ENCODE measurements at places on chromosomes 5 and 9.

DNA sequence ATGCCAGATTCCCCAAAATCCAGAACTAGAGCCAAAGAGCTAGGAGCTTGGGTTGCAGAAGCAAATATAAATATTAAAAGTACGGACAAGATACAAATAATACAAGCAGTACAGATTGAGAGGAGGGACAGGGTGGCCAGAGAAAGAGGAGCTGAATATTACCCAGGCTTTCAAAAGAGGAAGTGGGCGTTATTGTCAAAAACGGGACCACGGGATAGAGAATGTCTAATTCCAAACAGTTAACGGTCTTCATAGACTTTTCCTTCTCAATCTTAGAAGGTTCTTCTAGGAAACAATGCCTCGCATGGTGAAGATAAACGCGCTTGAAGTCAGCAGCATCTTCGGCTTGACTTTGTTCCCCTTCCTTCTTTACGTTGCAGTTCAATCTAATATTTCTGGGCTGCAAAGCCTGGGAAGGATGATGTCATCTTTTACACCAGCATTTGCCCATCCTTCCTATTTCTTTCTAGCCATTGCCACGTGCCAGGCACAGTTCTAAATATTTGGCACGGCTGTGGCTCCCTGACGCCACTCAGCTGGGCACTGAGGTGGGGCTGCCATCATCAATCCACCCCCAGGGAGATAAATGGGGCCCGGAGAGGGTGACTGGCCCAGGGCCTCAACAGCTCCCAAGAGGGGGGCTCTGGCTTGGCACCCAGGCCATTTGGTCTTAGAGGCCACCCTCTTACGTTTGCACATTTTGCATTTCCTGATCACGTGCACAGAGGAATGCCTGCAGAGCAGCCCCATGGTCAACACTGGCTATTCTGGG lies 16.3 kb upstream of the OLFM1 start:
- no peak for DNase-seq

DNA sequence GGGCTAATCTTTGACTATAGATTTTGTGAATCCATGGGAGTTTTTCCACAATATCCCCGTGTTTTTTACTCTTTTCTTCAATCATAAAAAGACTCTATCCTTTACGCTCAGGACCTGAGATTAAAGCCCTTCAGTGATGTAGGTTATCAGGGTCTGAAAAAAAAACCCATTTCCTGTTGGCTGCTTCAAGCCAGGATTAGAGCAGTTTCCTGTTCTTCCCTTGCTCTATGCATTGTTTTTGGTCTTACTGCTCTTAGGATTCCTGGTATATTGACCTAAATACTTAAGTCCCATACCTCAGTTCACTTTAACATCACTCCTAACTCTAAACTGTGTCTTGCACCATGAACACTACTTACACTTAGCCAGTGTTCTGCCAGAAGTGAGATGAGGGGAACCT lies 319.3 kb upstream of the CHD1 start:
- DNase-seq: no peak

GRCh38 chr9:18448101-18448500 lies 25.9 kb upstream of the ADAMTSL1 start:
- DNase-seq: no peak

DNA sequence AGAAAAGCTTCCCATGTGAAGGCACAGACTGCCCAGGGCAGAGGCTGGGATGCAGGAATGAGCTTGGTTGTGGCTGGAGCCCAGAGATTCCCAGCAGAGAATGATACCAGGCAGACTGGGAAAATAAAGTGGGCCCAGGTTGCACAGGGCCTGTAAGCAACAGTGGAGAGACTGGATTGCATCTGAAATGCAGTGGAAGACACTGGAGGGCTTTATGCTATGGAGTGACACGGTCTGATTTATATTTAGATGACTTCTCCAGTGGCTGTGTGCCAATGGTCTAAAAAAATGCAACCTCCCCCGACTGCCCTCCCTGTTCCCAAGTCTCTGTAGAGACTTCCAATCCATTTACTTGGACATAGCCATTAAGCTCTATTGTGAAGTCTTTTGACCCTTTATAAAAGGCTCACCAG lies 951.1 kb upstream of the DMAC1 start:
- no peak for DNase-seq

- no peak for DNase-seq
These were observed 28.0 kb upstream of the NFIL3 start for GRCh38 chr9:91451431-91452270.

DNA sequence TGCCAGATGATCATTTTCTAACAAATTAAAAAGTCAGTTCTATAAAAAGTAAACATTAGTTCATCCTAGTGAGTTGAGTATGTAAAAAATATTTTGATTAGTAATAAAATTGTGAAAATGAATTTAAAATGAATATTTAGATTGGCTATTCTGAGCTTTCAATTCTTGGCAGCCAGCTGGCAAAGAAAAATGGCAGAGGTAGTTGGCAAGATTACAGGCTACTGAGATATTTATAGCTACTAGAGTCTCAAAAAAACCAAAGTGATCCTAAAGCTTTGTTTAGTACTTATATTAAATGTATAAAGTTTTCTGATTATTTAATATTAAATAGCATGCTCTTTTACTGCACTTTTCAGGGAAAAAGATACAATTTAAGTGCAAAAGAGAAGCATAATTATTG lies 25.0 kb downstream of the SGTB start:
- DNase-seq: no peak

DNA sequence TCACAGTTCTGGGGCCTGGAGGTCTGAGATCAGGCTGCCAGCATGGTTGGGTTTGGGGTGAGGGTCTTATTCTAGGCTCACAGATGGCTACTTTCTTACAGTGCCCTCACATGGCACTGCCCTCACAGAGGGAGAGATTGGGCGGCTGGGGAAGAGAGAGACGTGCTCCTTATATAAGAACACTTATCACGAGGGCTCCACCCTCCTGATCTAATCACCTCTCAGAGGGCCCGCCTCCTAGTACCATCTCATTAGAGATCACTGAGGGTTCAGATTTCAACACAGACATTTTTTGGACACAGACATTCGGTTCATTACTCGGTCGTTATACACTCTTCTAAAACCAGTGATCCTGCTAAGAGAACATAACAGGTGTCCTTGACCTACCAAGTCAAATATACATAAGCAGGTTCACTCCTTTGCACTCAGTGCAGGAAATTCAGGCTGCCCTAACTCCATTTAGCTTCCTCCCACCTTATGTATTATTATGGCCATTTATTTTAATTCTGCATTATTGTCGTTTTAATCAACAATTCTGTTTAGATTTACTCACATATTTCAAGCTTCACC lies 121.7 kb downstream of the ICE1 start:
- no peak for DNase-seq

DNA sequence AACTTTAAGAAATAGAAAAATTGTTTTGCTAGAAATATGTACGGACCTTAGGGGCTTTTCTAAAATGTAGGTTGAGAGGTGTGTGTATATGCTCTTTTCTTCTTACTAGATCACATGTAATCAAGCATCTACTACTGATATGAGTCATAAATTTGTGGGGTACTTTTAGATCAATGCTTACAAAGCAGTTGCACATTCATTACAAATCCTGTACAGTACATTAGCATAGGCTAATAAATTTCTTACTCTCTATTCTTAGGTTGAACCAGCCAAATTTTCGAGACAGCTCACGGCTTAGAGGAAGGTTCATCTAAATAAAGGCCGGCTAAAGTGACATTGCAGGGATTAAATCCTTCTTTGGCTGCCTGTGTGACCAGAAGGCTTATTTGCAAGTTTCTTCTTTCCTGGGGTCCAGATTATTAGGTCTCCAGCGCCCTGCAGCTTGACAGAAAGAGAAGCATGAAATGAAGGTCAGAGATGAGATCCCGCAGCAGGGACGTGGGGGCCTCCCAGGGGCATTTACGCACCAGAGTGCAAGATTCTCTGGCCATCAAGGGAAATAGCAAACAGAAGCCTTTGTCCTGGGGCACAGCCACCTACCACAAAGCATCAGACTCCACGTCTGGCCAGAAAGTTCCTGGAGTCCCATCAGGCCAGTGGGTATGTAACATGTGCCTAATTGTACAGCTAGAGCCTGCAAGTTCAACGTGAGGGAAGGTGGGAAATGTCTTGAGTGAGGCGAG lies 53.0 kb downstream of the NIM1K start:
- DNase-seq: no peak

DNA sequence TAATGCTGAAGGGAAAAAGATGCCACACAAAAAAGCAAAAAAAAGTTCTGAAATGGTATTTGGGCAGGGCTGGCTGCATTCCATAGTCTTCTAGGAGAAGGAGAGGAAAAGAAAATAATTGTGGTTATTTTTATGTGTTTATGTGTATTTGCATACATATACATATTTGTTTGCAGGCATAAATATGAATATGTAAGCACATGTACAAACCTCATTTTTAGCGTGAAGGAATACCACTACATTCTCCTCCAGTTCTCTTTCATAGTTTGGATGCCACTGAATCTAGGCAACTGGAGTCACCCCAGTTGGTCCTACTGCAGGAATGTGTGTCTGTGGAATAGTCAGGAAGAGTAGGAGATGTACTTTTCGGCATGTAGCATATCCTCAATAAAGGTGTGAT lies 181.1 kb downstream of the YTHDC2 start:
- DNase-seq: no peak

DNA sequence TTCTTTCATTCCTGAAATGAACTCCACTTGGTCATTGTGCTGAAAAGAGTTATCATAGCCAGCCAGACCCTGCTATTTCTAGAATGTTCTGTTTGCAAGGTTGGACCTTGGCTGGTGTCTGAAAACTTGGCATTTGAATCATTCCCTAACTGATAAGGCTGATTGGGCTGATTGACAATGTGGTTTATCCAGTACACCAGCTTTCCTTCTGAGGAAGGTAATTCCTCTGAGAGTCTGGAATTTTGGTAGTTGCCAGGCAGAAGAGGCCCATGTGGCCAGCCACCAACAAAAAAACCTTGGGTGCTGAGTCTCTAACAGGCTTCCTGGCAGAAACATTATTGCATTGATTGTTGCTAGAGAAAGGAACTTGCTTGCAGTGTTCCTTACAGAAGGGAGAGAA lies 15.3 kb downstream of the SEC61B start:
- DNase-seq: no peak

DNA sequence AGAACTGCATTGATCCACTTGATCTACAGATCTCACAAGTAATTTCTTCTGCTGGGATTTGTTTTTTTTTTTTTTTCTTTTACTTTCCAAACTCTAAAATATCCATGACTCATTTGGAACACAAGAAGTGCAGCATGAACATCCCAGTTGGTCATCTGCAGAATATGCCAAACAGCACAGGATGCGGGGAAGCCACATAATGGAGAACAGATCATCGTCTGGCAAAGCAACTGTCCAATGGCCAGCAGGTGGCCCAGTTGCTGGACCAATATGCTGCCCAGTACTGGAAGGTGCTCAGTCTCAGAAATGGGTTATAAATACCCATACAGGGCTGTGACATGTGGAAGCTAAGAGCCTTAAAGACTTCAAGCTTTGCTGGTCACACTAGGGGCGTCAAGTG lies 221.3 kb upstream of the TAS2R1 start:
- DNase-seq: no peak

- DNase-seq: no peak
These were observed 331.6 kb upstream of the SLC30A5 start for GRCh38 chr5:68762201-68762600.

GRCh38 chr9:94869415-94869843 lies 142.9 kb downstream of the AOPEP start:
- DNase-seq: no peak

GRCh38 chr5:122639864-122640263 lies 135.0 kb upstream of the SNX2 start:
- no peak for DNase-seq

GRCh38 chr9:130172161-130172857 lies at the start of gene NCS1:
TSS of gene NCS1 (plus strand) at chr9:130172404. CDS start at chr9:130172664, 260 bp downstream.
- DNase-seq: peak; percentile 79
